ENCODE measurements at places on chromosomes 2 and 18. TPM values are rescaled to one million over a fixed set of nuclear protein-coding genes. Genes with fewer than 3 reads are reported as not detected.
A peak's percentile ranks its signal among the peaks of the same experiment; 100 is the strongest.

- DNase-seq: no peak
These were observed 82.3 kb downstream of the INPP5D start for GRCh38 chr2:233142355-233142897.

The TRIM43 gene
- not detected for total RNA-seq

DNA sequence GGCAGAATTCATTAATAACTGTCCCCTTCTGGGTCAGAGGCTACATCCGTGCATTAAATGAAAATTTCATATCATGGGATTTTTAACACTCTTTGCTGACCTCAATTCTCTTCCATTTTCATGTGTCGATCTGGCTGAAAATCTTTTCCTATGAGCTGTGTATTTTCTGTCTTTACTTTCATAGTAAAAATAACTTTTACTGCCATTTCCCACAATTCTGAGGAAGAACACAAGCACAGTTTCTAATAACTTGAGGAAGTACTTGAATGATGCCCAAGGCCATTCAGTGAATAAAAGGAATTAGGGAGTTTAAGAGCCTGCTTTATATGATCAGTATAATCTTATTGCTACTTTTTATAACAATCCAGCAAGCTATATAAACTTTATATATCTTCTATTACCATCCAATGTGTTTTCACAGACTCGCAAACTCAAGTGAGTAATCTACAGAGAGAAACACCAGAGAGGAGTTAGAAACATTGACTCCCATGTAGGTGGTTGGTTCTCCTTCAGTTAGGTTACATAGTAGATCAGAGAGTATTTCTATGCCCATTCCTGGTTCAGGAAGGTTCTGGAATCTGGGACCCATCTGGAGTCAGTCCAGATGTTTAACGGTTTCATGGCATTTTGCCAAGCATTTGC lies 340.0 kb downstream of the FBXO15 start:
- no peak for DNase-seq

The GRP gene
- not detected for total RNA-seq

GRCh38 chr18:35110554-35111485 lies 69.6 kb downstream of the MAPRE2 start:
- DNase-seq: no peak

DNA sequence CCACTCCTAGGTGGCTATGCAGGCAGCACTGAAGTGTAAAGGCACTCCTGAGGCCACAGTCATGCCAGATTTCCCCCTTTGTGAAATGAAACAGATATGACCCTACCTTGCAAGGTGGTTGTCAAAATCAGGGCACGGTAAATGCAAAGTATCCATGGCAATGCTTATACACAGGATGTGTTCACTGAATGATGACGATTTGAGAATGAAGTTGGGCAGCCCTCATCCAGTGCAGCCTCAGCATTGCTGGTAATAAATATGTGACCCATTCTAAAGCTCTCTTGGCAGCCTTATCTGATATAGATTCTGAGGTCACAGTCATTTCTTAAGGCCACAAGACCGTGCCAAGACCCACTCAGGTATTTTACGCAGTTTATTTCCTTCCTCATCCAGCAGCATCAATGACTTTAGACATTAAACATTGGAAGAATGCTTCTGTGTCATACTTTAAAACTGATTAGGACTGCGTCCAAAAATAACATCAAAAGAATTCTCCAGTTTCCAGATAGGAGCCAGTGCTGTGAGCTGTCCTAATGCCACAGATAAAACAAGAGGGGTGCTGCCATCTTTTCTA lies 125.5 kb upstream of the SERTAD2 start:
- DNase-seq: no peak

- peak; percentile 28 for DNase-seq
These were observed 205.7 kb downstream of the CYP26B1 start for GRCh38 chr2:71941726-71942525.

The INHBB gene
- total RNA-seq: not detected

DNA sequence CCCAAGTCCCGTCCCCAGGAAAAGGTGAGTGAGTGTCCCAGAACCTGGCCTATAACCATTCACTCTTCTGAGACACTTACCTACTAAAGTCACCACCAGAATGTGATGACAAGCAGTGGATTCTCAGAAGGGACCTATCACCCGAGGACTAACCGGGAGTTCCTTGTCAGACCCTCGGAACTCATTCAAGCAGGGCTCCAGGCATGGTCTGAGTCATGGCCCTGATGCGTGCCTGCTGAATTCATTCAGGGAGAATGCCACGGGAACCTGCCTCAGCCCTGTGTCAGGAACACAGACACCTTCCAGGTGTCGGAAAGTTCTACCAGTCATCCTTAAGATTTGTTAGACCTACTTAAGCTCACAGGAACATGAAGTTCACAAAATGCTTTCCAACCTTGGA lies 29.8 kb downstream of the ALPK2 start:
- no peak for DNase-seq

GRCh38 chr2:176039375-176039774 lies 37.3 kb upstream of the LNPK start:
- no peak for DNase-seq

DNA sequence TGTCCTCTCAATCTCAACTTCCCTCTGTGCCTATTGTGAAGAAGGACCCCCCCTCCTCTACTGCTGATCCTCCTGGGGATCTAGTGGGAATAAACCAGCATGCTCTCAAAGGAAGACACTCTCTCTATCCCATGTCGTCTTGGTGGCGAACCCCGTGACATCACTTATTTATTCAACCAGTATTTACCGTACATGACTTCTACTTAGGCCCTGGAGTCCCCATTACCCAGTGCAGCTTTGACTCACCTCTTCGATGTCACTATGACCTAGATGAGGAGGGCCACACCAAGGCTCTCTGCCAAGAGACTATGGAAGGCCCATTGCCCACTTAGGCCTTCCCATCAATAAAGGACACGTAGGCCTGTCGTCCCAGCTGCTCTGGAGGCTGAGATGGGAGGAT lies 16.7 kb downstream of the ASPRV1 start:
- no peak for DNase-seq

The UGT1A4 gene
- total RNA-seq: not detected

The ERMN gene
- 2.7 TPM for total RNA-seq

- no peak for DNase-seq
These were observed 68.1 kb upstream of the ZNF804A start for GRCh38 chr2:184530239-184530638.

DNA sequence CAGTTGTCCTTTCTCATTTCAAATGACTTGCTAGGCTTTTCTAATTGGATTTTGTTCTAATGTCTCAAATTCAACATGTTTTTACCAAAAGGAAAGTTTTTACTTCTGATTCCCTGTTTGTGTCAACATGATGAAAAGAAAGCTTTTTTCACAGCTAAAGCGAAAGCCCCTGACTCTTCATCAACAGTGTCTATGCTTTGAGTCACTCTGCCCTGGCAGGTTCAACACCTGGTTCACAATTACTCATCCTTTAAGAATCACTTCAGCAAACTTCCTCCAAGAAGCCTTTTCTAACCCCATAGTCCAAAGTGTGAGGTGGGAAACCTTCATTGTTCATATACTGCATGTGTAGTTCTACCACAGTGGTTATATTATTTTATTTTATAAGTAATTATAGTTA lies 7.6 kb upstream of the DSG2 start:
- DNase-seq: no peak

The FSHR gene
- not detected for total RNA-seq

The RAMP1 gene
- not detected for total RNA-seq

The CD302 gene
- 0.19 TPM for total RNA-seq

- DNase-seq: no peak
These were observed 407.2 kb upstream of the NETO1 start for GRCh38 chr18:73274812-73275621.

The AGXT gene
- not detected for total RNA-seq

- DNase-seq: no peak
These were observed 240.8 kb downstream of the TCF4 start for GRCh38 chr18:55346961-55347740.

The CDH20 gene
- 0.14 TPM for total RNA-seq

- no peak for DNase-seq
These were observed 320.6 kb downstream of the GBX2 start for GRCh38 chr2:235847576-235847975.

DNA sequence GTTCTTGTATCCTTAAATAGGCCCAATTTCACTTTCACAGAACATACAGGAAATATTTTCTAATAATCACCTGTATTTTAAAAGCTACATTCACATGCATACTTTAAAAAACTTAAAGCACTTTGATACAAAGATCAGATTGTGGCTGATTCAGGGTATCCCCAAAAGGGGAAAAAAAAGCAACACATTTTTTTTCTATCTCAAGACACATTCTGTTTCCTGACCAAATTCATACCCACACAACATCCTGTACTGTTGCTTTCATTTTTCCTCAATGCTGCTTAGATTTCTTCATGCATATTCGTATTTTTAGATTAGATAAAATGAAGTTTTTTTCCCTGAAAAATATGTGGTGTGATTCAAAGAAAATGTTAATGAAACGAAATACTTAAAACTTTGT lies 122.5 kb downstream of the TMEFF2 start:
- DNase-seq: no peak

The CCDC74B gene
- total RNA-seq: 2.8 TPM

DNA sequence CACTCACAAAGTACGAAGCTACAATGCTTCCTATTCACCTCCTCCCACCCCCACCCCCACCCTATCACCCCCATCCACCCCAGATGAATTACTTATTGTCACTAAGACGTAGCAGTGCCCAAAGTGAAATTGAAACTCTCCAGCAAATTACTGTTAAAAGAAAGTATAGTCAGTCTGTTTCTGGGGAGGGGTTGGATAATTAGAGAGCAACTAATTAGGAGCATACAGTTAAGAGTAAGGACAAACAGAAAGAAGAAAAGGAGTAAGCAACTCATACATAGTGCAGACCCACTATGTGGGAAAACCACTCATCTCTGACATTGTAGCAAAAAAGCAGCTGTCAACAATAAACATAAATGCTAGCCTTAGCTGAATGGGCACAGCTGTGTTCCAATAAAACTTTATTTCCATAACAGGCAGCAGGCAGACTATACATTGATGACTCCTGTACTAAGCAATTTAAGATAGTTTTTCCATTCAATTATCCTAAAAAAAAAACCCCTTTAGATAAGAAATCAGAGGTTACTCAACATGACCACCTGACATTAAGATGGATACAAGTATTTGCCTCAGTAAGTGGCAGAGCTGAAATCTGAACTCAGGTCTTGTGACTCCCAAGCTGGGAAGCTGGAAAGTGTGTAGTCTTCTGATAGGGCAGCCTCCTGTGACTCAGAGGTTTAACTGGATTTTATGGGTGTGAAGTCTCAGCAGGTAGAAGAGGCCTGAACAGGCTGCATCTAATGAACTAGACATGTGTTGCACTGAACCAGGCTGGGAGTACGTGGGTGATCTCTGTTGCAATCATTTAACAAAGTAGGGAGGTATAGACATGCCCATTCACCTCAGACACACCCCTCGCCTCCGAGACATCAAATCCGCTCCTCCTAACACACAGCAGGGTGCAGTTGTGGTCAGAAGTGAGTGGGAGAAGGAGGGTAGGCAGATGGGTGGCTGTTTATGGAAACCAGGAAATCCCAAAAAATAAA lies 171.8 kb upstream of the KLF7 start:
- no peak for DNase-seq
